ENCODE measurements at places on chromosomes 7 and 10. TPM values are rescaled to one million over a fixed set of nuclear protein-coding genes. Genes with fewer than 3 reads are reported as not detected.

DNA sequence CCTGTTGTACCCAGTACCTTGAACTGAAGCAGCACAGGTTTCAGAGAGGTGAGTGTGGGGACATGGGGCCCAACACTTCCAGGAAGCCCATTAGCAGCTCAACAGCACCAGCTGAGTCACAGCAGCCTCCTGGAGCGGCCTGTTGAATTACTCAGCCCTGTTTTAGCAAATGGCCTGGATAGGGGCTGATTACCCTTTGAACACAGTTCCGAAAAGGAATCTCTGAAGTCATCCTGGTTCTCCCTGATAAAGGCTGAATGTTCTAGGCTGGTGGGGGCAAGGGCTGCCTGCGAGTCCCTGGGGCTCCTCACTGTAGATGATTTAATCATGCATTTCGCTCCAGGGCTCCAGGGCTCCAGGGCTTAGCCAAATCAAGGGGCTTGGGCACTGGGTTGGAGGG, 287.5 kb downstream of the GRID1 start:
- DNase-seq, result no peak

- no peak for DNase-seq
These were observed 808.9 kb downstream of the CCSER2 start for GRCh38 chr10:85137253-85137652.

DNA sequence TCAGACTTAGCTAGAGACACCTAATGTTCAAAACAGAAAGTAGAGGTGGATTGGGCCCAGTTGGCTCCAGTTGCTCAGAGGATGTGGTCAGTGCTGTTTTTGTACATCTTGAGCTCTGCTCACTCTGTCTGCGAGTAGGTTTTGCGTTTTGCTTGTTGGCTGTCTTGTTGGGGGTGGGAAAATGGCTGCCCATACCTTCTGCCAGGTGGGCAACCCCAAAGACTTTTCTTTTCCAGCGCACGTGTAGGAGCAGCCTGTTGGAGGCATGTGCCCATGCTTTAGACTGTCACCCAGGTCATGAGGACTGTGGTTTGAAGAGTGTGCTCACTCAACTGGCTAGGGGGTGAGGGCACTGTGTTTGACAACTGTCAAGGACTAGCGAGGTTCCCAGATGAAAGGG, 73.9 kb downstream of the KAT6B start:
- no peak for DNase-seq

CAMK1D gene
- 15.8 TPM for total RNA-seq

- DNase-seq, result no peak
These were observed 48.7 kb downstream of the SEMA3A start for GRCh38 chr7:84145892-84146291.

IFIT1B gene
- total RNA-seq, result not detected

GRCh38 chr10:62815381-62816075, 638 bp downstream of the EGR2 start:
- DNase-seq, result no peak

- DNase-seq, result no peak
These were observed 565.2 kb downstream of the TCERG1L start for GRCh38 chr10:130746311-130746710.

- no peak for DNase-seq
These were observed 52.6 kb downstream of the BRI3 start for GRCh38 chr7:98334081-98334480.

- no peak for DNase-seq
These were observed 99.0 kb upstream of the PODXL start for GRCh38 chr7:131655447-131655846.

DNA sequence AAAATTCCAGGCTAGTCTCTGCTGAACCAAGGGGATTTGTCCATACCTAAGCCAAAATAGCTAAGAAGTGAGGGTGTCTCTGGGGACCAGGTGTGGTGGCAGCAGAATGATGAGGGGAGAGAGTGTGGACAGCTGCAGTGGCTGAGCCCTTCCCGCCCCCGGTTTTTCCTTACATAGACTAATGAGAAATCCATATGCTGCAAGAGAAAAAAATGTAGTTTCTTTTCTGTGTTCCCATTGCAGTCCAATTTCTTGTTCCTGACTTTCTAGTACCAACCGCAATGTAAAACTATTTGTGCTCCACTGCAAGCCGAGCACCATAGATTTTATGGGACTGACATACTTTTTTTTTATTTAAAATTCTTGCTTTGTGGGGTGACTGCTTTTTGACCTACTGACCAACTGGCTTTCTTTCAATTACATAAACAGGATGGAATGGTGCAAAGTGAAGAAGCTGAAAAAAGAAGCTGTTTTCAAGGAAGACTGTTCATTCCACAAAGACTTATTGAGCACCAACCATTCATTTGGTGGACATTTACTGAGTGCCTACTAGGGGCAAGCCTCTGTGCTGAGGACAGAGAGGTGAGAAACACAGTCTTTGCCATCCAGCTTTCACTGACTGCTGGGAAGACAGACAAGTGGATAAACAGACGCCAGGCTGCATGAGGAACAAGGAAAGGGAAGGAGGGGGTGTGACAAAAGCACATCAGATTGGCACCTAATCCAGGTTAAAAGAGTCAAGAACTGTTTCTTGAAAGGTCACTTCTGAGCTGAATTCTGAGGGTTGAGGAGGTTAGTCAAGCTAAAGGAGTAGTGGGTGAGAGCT, 9.8 kb downstream of the CEP41 start:
- DNase-seq, result no peak

DNA sequence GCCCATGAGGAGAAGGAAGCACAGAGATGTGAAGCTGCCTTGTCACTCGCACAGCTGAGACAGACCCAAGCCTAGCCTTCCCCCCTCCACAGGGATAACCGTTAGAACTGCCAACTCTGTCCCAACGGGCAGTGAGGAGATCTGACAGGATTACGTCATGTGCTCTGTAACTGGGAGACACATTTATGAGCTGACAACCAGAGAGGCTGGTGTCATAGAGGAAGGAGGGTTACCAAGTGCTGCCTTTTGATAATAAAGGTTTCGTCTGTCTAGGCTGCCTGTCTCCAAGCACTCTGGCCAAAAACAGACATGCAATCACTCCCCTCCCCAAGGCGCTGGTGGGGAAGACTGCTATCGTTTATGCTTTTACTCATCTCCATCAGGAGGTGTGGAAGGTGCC, 165.9 kb downstream of the PLXNA4 start:
- no peak for DNase-seq

SEMA3D gene
- total RNA-seq, result 5.9 TPM

SPDYE16 gene
- not detected for total RNA-seq

FAM25A gene
- total RNA-seq, result not detected

PPP1R3C gene
- 6.2 TPM for total RNA-seq

- no peak for DNase-seq
These were observed 29.2 kb upstream of the KLF6 start for GRCh38 chr10:3813986-3814837.

GRCh38 chr7:141954334-141954733, 7.6 kb upstream of the CLEC5A start:
- no peak for DNase-seq

LIPF gene
- total RNA-seq, result not detected

DNA sequence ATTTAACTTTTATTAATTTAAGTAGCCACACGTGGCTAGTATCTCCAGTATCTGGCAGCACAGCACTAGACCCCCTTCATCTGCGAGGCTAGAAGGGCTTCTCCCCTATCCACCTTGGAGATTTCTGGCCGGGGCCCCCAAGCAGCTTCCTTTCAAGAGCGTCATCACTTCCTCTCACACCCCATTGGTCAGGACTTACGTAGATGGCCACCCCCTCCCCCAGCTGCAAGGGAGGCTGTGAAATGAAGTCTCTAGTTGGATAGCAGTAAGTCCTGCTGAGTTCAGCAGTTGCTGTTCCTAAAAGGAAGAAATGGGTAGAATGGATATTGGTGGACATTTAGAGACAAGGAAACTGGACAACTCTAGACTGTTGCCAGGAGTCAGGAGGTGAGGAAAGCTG, 33.8 kb upstream of the COMTD1 start:
- no peak for DNase-seq

NUDT13 gene
- 1.6 TPM for total RNA-seq

DNA sequence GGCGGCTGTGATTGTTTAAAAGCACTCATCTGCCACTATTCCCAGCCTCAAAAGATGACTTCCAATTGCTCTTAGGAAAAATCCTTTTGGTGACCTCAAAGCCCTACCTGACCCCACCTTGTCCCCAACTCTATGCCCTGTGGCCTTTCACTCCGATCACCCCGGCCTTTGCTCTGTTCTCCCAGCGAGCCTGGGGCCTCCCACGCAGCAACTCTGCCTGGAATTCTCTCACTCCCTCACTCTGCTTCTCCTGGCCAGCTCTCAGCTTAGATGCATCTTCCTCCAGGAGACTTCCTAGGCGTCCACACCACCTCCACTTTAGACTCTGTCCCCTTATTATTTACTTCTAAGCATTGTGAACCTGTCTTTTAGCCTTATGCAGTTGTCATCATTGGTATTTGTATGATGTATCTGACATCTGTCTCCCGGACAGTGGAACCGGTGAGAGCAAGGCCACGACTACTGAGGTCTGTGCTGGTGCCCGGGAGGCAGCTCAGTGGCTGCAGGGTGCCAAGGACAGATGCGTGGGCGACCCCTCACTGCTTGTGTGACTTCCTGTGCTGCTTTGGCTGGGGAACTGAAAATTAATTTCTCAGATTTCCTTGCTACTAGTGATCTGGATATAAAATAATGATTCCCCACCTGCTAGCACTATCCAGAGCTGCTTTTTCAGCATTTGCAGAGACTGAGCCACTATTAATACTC, 63.0 kb downstream of the PIP4K2A start:
- DNase-seq, result no peak

SPDYE18 gene
- not detected for total RNA-seq

ZP3 gene
- total RNA-seq, result not detected

HGF gene
- 12.0 TPM for total RNA-seq

DNA sequence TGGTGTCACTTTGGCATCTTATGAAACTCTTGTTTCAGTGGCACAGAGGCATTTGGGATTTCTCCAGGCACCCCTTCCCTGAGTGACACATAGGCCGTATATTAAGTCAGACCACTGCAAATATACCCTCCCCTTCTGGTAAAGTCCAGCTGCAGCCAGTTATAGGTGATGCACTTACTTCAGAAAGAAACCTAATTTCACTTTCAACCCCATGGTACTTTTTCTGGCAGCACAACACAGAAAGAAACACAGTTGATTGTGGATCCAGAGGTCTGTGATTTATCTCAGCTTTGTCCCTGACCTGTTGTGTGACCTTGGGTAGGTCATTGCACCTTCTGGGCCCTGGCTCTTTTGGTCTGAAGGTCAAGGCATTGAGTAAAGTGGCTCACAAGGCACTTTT, 173.2 kb downstream of the BUB3 start:
- no peak for DNase-seq

DNA sequence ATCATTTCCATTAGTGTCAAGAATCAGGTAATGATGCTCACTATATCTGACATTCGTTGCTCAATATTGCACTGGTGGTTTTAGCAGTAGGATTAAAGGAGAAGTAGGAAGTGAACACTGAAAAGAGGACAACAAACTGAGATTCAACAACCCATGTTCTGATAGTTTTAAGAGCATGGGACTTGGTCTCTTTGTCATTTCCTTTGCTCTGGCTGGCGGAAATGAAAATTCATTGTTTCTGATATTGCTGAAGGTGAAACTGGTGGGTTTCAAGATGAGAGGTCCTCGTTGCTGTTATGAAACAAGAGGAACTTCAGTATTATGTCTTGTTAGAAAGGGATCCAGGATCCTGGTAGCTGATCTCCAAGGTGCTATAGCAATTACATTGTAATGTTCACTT, 129.0 kb downstream of the DNAH11 start:
- DNase-seq, result no peak

FXYD4 gene
- total RNA-seq, result not detected

DNA sequence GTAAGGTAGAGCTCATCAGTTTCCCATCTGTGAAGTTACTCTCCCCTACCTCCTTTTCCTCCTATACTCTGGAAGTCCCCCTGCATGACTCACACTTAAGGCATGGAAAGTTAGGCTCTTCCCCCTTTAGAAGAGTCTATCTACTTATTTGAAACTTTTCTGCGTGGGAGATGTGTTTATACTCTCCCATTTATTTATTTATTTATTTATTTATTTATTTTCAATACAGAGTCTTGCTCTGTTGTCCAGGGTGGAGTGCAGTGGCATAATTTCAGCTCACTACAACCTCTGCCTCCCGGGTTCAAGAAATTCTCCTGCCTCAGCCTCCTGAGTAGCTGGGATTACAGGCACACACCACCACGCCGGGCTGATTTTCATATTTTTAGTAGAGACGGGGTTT, 107.5 kb upstream of the JCAD start:
- DNase-seq, result no peak

PIK3AP1 gene
- total RNA-seq, result 32.0 TPM

DNA sequence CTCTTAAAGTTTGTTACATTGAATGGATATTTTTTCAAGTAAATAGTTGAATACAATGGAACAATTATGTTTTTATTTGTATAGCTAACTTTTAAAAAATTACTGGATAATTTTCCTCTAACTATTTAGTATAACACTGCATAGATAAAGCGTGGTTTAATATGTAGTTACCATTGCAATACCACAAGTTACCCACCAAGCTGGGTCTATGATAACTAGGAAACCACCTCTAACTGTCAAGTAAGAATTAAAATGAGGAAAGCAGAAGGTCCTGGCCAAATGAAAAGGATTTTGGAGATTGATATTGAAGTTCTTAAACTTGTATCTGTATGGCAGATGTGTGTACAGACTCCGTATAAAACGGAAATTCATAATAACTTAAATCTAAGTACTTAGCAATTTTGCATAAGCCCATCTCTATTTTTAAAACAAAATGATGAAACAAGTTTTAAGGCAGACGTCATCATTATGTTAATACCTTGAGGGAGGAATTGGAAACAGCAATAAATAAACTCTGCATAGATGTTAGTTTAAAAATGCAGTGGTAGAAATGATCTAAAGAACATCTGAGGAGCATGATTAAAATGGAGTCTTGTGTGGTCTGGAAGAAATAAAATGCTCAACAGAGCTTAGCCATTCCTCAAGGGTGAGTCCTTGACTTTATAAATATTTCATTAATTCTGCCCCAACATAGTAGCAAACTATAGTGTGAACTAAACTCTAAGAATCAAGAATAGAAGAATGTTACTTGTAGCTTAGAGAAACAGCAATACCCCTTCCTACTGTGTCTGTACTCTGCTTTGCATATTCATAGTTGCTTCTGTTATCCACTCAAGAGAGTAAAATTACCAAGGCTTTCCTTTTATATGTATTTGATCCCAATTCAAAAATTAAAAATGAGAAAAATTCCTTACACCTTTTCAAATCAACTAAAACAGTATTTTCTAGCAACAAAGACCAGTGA, 206.4 kb upstream of the FERD3L start:
- DNase-seq, result no peak

KCNH2 gene
- total RNA-seq, result 0.12 TPM

DNA sequence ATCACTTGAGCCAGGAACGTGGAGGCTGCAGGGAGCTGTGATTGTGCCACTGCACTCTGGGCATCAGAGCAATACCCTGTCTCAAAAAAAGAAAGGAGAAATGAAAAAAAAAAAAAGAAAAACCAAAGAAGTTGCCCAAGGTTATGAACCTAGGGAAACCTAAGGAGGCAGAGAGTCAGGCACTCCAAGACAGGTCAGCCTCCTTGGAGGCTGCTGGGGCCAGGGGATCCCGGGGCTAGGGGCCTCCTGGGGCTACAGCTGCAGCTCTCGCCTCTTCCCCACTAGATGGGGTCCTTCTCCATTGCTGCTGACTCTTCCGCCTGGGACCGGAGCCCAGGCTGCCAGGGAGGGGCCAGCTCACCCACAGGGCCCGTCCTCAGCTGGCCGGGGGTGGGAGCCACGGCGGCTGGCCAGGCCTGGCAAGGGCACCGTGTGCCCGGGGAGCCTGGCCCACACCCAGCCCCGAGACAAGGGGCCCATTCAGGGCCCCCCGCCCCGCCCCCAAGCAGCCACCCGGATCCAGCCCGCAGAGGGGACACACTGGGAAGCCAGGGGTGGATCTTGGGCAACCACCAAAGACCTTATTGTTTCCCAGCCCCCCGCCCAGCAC, 1.7 kb upstream of the SPACDR start:
- DNase-seq, result no peak
